ENCODE measurements at places on chromosomes 7 and 10.

GRCh38 chr10:5271526-5271925 is 74.9 kb downstream of the AKR1C4 start:
- DNase-seq, result no peak

DNA sequence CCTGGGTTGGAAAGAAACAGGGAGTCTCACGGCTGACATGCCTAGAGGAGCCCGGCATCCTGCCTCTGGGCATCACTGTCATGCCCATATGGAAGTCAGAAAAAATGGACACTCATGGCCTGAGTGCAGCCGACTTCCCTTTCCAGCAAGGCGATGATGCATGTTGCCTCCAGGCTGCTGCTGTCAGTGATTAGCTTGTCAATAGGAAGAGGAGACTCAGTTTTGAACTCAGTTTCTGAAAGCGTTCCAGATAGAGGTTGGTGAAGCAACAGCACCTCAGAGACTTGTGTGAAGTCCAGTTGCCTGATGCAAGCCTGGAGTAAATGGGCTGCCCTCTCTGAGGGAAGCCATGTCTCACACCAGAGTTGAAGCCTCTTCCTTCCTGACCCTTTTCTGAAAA is 148.4 kb downstream of the TPST1 start:
- DNase-seq, result no peak

DNA sequence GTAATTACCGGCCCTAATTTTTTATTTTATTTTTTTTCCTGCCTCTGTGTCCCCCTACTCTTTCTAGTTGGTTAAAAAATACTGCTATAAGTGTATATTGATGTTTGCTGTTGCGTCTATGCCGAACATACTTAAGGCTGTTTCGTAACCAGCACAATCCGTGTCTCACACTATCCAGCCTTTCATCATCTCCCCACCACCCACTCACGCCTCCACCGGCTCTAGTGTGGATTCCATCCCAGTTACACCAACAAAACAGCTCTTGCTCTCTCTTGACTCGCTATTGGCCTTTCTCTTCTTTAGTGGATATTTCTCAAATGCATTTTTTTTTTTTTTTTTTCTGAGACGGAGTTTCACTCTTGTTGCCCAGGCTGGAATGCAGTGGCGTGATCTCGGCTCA is 70.1 kb upstream of the CAMK1D start:
- no peak for DNase-seq

DNA sequence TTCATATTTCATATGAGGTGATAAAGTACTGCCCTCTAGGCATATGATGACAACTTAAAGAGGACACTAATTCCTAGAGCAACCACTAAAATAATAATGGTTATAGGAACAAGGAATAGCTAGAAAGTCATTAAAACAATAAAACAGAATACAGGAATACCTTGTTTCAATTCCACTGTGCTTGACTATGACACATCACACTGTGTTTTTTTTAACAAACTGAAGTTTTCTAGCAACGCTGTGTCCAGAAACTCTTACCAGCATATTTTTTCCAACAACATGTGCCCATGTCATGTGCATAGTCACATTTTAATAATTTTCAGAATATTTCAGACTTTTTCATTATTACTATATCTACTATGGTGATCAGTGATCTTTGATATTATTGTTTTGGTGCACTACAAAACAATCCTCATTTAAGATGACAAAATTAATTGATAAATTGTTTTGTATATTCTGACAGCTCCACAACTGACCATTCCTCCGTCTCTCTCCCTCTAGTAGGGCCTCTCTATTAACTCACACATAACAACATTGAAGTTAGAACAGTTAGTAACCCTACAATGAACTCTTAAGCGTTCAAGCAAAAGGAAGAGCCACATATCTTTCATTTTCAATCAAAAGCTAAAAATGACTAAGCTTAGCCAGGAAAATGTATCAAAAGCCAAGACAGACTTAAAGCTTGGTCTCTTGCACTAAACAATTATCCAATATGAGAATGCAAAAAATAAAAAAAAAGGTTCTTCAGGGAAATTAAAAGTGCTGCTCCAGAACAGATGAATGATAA is 85.8 kb downstream of the SNX13 start:
- no peak for DNase-seq

DNA sequence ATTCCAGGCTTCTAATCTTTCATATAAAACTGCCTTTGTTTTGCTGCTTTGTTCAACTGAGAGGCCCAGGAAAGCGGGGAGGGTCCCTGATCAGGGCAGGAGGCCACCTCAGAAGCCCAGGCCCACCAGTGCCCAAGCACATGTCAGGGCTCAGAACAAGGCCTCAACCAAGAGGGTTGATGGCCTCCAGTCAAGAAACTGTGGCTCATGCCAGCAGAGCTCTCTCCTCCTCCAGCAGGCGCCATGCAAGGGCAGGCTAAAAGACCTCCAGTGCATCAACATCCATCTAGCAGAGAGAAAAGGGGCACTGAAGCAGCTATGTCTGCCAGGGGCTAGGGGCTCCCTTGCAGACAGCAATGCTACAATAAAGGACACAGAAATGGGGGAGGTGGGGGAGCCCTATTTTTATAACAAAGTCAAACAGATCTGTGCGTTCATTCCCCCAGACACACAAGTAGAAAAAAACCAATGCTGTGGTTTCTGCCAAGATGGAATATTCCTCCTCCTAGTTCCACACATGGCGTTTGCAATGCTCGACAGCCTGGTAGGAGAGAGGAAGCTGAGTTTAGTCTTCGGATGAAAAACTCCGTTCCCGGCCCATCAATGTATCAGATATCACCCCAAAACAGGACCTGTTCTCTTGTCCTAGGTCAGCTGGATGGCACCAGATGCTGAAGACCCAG is 34.0 kb downstream of the PSAP start:
- no peak for DNase-seq

- no peak for DNase-seq
These were observed 197.7 kb upstream of the FRMD4A start for GRCh38 chr10:14528450-14528849.

- DNase-seq, result no peak
These were observed 1.7 kb downstream of the CPA5 start for GRCh38 chr7:130346177-130346905.

DNA sequence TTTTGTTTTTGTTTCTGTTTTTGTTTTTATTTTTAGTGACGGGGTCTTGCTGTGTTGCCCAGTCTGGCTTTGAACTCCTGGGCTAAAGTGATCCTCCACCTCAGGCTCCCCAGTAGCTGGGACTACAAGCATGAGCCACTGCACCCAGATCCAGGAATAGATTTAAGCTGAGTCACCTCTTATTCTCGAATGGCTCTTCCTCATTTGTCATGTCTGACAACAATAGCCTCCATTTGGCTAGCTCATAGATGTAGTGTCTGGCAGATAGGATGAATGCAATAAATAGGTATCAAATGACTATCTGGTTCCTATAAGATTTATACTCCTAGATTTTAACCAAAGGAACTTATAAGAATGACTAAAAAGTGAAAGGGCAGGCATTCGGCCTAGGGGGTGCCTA is 172.9 kb downstream of the TMEM26 start:
- no peak for DNase-seq

DNA sequence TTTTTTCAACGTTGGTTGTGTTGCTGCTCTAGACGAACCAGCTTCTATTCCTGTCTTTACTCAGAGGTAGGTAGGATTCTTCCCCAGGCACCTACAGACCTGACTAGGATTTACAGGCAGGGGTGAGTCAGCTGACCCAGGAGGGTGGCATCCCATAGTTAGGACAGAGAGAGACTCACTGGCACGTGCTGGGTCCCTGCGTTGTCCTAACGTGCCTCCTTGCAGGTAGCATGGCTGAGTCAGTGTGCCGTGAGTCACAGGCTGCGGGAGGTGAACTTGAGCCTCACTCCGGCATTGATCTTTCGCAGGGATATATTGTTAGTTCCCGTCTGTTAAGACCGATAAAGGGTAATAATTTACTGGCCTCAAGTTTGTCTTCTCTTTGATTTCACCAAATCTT is 96.5 kb downstream of the PFKFB3 start:
- DNase-seq, result no peak

DNA sequence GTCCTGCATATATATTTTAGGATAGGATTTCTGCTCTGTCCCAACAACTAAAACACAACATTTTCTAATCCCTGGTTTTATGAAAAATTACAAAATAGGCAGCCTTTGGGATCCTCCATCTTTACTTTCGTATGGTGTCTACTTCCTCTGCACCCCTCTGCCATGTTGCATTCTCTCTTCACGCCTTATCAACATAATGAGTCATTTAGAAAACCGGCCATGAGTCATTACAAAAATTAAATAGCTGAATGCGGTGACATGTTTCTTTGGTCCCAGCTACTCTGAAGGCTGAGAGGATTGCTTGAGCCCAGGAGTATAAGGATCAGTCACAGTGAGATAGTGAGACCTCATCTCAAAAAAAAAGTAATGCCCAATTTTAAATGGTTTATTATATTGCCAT is 148.1 kb upstream of the CELF2 start:
- no peak for DNase-seq

DNA sequence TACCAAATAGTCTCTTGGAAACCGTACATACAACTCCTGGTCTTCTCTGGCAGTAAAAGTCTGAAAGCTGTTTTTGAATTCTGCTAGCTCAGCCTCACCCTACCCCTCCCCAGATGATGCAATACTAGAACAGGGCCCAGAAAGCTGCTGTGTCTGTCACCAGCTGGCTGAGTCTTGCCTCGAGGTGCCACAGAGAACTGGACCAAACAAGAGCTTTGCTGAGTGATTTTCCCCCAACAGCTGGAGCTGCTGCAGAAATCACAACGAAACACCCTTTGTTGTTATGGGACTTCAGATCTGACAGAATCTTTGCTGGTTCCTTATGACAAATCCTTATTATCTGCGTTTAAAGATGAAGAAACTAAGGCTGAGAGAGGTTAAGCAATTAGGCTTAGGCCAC is 134.1 kb downstream of the SPAG6 start:
- DNase-seq, result no peak

GRCh38 chr10:124005091-124005490 is 88.3 kb downstream of the CHST15 start:
- DNase-seq, result no peak

DNA sequence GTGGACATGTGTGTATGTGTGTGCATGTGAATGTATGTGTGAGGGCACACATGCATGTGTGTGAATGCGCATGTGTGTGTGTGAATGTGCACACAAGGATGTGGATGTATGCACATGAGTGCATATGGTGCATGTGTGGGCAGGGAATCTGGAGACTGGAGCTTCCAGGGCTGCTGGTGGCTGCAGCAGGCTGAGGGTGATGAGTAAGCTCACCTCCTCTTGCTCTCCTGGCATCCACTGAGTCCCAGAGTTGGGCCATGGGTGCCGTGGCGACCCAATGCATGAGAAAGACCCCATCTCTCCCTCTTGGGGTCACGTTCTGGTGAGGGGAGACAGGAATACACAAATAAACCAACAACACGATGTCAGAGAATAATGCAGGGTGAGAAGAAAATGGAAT is 33.3 kb upstream of the COL13A1 start:
- DNase-seq, result no peak

DNA sequence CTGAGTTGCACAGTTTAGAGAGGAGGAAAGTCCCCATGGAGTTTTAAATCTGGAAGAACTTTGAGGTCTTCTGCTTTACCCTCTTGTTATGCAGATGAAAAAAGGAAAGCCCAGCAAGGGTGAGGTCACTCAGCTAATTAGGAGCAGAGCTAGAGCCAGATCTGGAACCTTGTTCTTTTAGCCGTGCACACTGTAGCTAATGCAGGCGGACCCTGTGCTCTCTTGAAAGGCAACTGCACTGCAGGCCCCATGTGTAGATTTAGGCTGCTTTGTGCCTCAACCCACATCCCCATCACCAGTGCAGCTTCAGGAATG is 63.4 kb downstream of the SYPL1 start:
- no peak for DNase-seq

DNA sequence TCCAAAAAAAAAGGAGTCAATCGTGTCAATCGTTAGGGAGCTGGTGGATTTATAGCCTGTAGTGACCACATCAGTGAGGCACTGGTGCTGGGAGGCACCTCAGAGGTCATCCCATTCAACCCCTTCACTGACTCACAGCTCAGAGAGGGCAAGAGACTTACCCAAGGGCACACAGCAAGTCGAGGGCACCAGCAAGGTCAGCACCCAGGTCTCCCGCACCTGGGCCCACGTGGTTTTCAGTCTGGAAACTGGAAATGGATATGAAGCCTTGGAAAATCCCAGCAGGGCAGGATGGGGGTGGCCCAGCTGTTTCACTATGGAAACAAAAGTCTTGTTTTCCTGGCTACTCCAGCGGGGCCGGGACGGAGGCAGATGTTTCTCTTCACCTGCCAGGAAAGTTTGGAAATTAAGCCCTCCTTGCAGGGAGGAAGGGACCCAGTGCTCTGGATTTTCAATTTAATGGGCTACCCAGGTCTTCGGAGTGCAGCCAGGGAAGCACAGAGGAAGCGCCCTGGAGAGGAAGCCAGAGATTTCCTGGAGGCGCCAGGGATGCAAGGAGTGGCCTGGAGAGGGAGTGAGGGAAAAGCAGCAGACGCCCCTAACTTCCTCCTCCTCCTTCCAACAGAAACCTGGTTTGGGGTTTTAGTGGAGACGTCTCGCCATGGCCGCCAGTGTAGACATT is 157.2 kb upstream of the TNRC18 start:
- no peak for DNase-seq

DNA sequence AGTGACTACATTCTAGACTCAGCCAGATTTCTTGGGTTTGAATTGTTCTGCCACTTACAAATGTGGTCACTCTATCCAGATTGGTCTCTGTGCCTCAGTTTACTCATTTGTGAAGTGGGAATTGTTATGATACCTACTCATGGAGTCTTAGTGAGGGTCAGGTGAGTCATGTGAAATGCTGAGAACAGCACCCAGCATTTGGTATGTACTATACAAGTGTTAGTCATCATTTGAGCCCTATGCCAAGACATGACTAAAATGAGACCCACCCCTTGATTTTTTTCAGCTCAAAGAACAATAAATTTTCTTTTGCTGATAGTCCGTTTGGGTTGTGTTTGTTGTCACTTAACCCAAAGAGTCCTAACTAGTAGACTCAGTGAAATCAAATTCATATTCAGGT is 92.8 kb downstream of the CHN2 start:
- no peak for DNase-seq

- no peak for DNase-seq
These were observed 43.5 kb downstream of the TRRAP start for GRCh38 chr7:98921608-98922372.

- no peak for DNase-seq
These were observed 220.1 kb upstream of the FZD1 start for GRCh38 chr7:91043924-91044645.
